ENCODE measurements at places on chromosomes 5 and 9.

- DNase-seq = no peak
Measured at GRCh38 chr5:80409367-80409966, 1.6 kb downstream of the ZFYVE16 start.

- no peak for DNase-seq
Measured at GRCh38 chr5:125549322-125549911, 803.0 kb upstream of the ZNF608 start.

DNA sequence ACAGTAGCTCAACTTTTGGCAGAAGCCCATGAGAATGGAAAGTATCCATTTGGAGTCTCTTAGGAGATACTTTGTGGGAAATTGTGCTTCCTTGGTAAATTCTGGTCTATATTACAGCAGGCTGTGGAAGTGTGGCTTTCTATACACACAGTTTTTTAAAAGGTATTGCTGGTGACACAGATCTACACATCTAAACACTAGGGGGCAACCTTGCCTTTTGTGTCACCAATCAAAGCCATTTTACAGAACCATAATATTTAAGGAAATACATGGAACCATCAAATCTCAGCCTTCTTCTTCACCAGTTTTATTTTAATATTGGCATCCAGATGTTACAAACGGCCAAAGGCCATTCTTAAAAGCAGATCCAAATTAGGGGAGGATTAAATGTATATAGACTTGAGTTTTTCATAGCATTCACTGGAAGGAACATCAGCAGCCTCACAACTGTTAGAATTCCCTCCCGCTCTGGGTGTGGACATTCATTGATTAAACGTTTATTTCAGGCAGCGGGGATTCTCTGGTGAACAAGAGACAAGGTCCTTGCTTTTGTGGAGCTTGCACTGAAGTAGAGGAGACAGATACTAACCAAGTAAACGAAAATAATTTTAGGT is 132.4 kb upstream of the EPB41L4A start:
- peak; percentile 45 for DNase-seq

- no peak for DNase-seq
Measured at GRCh38 chr5:153373130-153373498, 117.4 kb upstream of the GRIA1 start.

DNA sequence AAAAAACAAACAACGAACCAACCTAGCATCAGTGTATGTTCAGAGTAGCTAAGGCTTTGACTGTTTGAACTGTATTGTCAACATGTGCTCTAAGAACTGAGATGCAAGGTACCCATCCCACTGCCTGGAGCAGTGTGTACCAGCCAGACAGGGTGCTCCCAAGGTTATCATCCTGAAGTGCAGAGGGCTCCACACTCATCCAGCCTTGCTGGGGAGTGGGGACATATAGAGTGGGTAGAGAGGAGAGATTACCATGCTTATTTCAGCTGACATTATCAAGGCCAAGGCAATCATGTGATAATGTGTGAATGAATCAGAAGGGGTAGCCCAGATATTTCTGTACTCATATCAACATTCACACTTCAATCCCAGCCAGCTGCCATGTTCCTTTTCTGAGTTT is 68.7 kb upstream of the ZNF622 start:
- no peak for DNase-seq

- peak; percentile 98 for DNase-seq
Measured at GRCh38 chr5:125412561-125413495, 666.4 kb upstream of the ZNF608 start.

GRCh38 chr5:37900692-37901091 is 60.9 kb upstream of the GDNF start:
- peak; percentile 49 for DNase-seq

GRCh38 chr5:62231576-62231975 is 74.4 kb upstream of the KIF2A start:
- DNase-seq = no peak

- DNase-seq = no peak
Measured at GRCh38 chr5:133842846-133843611, 125.4 kb downstream of the C5orf15 start.

Data from posterior cingulate gyrus (tissue), 11 donors.